ENCODE measurements at places on chromosomes 3 and 15.

GRCh38 chr15:50562735-50563640 lies 16.5 kb upstream of the USP50 start:
- no peak for DNase-seq

- DNase-seq: no peak
Measured at GRCh38 chr15:25727116-25727515, 136.0 kb downstream of the ATP10A start.

GRCh38 chr15:40301467-40302179 lies 6.1 kb downstream of the PLCB2 start:
- DNase-seq: no peak

- no peak for DNase-seq
Measured at GRCh38 chr15:58369261-58369701, 62.5 kb upstream of the LIPC start.

- peak; percentile 60 for DNase-seq
Measured at GRCh38 chr3:126911162-126912026, 71.5 kb upstream of the PLXNA1 start.

GRCh38 chr3:32960404-32961170 lies 9.1 kb downstream of the CCR4 start:
- DNase-seq: no peak

- DNase-seq: no peak
Measured at GRCh38 chr3:184814214-184814613, 2.2 kb downstream of the VPS8 start.

- no peak for DNase-seq
Measured at GRCh38 chr3:29871087-29871486, 590.2 kb downstream of the RBMS3 start.

- no peak for DNase-seq
Measured at GRCh38 chr3:14234251-14235002, 55.8 kb downstream of the LSM3 start.

- DNase-seq: peak; percentile 4
Measured at GRCh38 chr3:139427283-139428060, 38.0 kb upstream of the COPB2 start.

DNA sequence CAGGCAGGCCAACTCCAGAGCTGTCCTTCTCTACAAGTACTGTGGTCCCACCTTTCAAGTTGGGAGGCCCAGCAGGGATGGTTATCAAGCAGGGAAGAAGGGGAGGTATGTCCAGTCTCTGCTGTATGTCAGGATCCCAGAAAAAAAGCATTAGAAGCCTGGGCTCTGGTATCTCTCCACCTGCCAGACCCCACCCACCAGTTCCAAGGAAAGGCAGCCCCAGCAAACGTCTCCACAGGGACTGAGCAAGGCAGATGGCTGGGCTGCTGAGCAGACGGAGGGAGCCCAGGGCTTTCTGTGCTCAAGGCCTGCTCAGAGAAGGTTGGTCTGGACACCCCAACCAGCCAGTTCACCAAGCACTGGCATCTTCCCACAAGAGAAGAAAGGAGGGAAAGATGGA lies 287.8 kb downstream of the XXYLT1 start:
- DNase-seq: no peak

GRCh38 chr3:122353893-122354401 lies 28.9 kb downstream of the CSTA start:
- DNase-seq: no peak

GRCh38 chr3:103786296-103786695 lies 1351.5 kb downstream of the ZPLD1 start:
- DNase-seq: no peak

DNA sequence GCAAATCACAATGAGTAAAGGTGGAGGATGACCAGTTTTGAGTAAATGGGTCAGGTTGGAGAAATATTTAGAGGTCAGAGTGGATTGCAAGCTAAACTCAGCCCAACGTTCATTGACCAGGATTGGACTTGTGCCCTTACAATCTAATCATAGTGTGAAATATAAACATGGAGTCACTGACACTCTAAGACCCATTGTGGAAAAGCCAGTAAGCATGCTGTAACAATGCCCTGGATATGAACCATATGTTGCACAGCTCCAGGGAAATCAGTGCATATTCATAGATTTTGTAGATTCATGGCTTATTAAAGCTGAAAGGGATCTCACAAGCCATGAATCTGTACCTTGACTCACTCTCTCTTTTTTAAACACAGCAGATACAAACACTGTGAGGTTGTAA lies 660.2 kb upstream of the LMCD1 start:
- DNase-seq: no peak

GRCh38 chr15:52652286-52652685 lies 26.9 kb downstream of the ATOSA start:
- no peak for DNase-seq

- DNase-seq: no peak
Measured at GRCh38 chr15:78211189-78211921, 23.0 kb downstream of the ACSBG1 start.

GRCh38 chr3:107429320-107430181 lies 52.3 kb downstream of the CCDC54 start:
- no peak for DNase-seq

GRCh38 chr3:108283989-108284388 lies 12.4 kb upstream of the HHLA2 start:
- DNase-seq: no peak

DNA sequence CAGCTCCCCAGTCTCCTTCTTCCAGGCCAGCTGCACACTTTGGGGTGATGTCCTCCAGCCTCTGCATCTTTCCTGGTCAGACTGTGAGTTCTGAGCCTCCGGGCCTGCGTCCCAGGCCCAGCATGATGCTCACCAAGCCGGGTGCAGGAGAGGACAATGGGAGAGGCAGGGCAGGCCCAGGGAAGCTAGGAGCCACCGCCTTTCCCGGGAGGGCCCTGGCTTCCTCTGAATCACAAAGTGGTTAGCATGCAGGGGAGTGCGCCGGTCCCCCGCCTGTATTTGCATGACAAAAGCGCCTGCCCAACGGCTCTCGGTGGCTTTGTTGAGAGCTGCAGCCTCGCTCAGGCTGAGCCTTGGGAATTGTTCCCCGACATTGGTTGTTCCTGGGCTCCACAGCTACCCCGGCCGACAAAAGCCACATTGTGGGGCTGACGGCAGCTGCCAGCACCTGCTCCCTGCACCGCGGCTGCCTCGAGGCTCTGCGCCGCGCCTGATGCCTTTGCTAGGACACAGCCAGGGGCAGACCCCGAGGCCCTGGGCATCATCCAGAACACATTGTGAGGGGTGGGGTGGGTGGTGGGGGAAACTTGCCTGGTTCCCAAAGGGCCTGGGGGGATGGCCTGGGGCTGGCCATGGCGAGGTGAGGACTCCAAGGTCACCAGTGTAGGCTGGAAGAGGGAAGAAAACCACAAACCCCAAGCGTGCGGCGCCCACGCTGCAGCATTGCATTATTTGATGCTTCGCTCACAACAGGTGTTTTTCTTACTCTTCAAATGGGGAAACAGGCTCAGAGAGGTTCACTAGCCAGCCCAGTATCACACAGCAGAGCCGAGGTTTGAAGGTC lies 20.0 kb upstream of the KLF13 start:
- no peak for DNase-seq

DNA sequence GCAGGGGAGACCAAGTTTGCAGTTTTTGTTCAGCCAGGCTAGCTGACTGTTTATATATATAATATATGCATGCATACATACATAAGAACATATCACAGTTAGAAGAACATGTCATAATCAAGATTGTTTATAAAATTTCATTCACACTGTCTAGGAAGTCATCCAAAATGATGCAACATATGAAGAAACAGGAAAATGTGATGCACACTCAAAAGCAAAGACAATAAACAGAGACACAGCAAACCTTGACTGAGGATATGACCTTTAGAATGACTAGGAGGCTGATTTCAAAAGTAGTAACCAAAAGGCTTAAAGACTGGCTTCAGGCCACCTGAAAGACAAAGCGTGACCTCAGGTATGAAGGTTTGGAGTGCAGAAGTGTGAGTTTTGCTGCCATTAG lies 166.2 kb upstream of the NDN start:
- DNase-seq: no peak

GRCh38 chr3:171660188-171660587 lies 150.1 kb downstream of the PLD1 start:
- DNase-seq: no peak

GRCh38 chr3:177604181-177604580 lies 406.9 kb upstream of the TBL1XR1 start:
- no peak for DNase-seq

DNA sequence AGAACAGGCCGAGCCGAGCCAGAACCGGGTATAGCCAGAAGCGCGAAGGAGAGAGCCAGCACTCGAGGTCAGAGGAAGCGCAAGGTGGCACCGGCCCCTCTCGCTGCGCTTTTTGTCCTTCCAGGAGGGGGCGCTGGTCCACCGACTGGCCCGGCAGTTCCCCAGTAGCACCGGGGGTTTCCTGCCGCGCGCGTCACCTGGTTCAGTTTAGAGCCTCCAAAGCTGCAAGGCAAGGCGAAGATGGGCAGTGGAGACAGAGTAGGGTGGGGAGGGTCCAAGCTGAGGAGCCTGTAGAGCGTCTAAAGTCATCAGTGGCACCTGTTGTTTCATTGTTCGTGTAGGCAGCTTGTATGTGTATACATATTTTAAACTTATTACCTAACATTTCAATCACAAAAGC lies 7.6 kb upstream of the NR2E3 start:
- DNase-seq: peak; percentile 12

- DNase-seq: no peak
Measured at GRCh38 chr3:44467241-44467640, 10.2 kb downstream of the ZNF445 start.

DNA sequence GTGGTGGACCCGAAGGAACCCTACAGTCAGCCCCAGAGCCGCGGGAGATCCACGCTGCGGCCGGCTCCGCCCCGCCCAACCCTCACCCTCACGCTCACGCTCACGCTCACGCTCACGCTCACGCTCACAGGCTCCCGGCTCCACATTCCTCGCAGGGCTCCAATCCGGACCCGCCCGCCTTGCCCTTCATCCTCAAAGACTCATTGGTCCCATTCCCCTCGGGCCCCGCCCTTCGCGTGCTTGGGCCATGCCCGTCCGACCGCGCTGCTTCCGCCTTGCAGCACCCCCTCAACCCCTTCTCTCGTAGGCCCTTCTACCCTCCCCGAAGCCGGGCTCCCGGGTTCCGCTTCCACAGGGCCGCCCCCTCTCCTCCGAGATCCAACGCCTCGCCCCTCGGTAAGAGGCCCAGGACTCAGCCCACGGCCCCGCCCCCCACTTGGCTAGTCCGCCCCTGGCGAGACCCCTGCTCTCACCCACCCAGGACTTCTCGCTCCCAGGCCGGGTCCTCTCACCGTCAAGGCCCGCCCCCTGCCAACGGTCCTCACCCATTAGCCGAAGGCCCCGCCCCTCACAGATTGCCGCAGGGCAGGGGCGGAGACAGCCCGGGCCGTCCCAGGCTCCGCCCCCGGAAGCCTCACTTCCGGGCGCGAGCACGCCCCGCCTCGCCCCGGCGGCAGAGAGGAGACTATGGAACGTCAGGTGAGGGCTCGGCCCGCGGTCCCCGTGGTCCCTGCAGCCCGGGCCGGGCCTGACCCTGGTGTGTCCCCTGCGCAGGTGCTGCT lies at the start of gene APEH:
TSS of gene APEH (plus strand) at position 637 of the 782 bp plus-strand sequence. CDS start at position 688, 51 bp downstream.
- peak; percentile 98 for DNase-seq

GRCh38 chr3:54094926-54095325 lies 27.4 kb upstream of the CACNA2D3 start:
- DNase-seq: no peak

DNA sequence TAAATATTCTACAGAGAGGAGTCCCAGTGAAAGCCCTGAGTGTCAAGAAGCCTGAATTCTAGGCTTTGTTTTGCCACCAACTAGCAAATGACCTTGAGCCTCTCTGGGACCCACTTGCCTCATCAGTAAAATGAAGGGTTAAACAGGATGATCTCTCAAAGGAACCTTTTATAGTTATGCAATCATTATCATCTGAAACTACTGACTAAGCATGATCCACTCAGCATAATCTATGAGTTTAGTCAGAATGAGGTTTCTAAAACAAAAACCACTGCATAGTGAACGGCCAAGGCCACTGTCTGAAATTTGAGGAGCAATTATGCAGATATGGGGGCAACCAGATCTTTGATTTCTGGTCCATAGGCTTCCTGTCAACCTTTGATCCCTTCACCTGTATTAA lies 319.0 kb downstream of the MECOM start:
- no peak for DNase-seq

GRCh38 chr3:169998668-169999131 lies 32.1 kb downstream of the SEC62 start:
- DNase-seq: no peak

DNA sequence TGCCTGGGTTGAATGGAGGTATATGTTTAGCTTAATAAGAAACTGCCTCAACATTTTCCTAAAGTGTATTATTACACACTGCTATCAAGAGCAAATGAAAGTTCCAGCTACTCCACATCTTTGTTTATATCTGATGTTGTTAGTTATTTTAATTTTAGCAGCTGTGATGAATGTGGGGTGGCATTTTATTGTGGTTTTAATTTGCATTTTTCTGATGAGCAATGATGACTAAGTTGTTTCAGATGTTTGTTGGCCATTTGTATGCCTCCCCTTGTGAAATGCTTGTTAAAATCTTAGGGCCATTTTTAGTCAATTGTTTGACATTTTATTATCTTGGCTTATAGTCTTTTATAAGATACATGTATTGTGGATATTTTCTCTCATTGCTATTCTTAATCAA lies 260.4 kb upstream of the SLCO3A1 start:
- no peak for DNase-seq

- DNase-seq: no peak
Measured at GRCh38 chr3:59663076-59663850, 613.4 kb upstream of the CFAP20DC start.

DNA sequence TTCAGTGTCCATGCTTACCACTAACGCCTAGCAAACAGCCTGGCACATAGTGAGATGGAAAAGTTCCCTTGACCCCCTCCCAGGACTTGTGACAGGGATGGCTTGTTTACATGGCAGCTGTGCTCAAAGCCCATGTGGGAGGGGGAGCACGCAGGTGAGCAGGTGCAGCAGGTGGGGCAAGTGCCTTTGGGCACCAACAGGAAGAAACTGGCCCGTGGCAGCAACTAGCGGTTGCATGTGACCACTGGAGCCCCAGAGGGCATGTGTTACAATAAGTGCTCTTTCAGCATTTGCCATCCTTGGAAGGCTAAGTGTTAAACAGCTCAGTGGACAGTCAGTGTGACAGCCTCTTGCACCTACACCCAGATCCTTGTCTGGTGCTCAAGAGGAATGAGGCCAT lies 734.6 kb downstream of the TUSC7 start:
- no peak for DNase-seq

GRCh38 chr15:67361100-67361499 lies 106.5 kb downstream of the IQCH start:
- no peak for DNase-seq

DNA sequence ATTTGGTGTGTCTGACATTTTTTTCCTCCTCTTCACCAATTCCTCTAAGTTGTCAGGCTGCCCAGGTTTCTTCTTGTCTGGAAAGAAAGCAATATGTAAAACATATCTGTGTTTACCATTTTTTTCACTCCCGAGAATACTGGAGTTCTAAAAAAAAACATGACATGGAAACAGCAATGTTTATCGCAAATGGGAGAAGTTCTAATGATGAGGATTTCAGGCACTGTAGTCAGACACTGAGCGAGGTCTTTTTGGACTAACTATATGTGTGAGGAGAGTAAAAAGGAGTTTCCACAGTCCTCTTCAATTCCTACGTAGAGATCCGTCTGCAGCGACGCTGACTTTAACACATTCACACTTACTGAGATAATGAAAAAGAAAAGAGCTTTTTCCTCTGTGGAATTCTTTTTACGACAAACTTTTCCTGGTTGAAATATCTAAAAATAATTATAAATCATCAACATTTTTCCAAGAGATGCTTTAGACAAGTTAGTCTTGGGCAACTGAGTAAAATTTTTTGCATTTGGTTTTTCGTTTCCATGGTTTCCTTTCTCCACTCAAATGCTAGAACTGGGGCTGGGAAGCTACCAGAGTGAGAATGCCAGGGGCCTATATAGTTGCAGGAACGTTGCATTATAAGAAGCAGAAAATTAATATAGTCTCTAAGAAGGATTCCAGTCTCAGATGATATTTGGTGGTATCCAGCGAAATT lies 8.4 kb upstream of the SETMAR start:
- DNase-seq: no peak

Measured in stimulated activated CD4-positive, alpha-beta T cell treated with anti-CD3 and anti-CD28 coated beads, TNF-alpha, amount 100 ng/mL, for 48 hours (primary cell).